Fibroblast of skin of back (primary cell): ENCODE measurements at places on chromosomes 2 and 18.

- no peak for DNase-seq
Measured at GRCh38 chr2:207902821-207903220, 122.5 kb downstream of the PLEKHM3 start.

DNA sequence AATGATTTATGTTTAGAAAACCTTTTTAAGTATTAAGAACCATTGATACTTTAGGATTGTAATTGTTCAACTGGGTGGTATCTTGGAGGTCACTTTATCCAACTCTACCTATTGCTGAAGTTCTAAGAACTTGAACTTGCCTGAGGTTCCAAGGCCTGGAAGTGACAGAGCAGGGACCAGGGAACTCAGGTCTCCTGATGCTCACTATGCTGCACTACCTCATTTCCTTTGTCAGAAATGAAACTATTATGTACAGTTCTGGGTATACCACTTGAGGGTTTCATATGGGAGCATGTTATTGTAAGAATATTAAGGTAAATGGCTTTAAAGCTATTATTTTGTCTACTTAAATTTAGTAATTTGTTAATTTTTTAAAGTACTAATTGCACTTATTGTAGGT, 3.0 kb downstream of the MBD5 start:
- DNase-seq, result no peak

GRCh38 chr2:88590998-88591613, 36.2 kb downstream of the EIF2AK3 start:
- peak; percentile 68 for DNase-seq

GRCh38 chr2:98545591-98545990, 62.7 kb downstream of the COA5 start:
- DNase-seq, result no peak

DNA sequence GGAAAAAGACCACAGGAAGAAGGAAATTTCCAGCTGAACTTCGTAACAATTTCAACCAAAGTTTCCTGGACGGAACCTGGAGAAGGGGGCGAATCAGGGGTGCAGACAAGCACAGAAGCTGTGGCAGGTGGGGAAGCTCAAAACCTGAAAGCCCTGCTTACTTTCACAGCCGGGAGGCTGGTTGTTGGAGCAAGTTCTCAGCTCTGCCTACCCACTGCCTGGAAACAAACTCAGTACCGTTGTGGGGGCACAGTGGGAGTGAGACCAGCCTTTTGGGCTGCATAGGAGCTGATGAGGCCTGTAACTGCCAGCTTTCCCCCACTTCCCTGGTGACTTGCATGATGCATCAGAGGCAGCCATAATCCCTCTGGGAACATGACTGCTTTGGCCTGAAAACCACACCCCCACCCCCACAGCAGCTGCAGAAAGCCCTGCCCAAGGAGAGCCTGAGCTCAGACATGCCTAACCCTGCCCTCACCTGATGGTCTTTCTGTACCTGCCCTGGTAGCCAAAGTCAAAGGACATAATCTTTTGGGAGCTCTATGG, 207.0 kb upstream of the VWC2L start:
- peak; percentile 61 for DNase-seq

GRCh38 chr2:99727199-99727598, 237.4 kb upstream of the REV1 start:
- DNase-seq, result no peak

DNA sequence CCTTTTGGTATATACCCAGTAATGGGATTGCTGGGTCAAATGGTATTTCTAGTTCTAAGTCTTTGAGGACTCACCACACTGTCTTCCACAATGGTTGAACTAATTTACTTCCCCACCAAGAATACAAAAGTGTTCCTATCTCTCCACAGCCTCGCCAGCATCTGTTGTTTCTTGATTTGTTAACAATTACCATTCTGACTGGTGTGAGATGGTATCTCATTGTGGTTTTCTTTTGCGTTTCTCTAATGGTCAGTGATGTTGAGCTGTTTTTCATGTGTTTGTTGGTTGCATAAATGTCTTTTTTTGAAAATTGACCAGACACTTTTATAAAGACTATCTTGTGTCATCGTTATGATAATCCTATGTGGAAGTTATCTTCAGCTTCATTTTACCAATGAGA, 16.0 kb upstream of the ATP8B1 start:
- DNase-seq, result no peak

DNA sequence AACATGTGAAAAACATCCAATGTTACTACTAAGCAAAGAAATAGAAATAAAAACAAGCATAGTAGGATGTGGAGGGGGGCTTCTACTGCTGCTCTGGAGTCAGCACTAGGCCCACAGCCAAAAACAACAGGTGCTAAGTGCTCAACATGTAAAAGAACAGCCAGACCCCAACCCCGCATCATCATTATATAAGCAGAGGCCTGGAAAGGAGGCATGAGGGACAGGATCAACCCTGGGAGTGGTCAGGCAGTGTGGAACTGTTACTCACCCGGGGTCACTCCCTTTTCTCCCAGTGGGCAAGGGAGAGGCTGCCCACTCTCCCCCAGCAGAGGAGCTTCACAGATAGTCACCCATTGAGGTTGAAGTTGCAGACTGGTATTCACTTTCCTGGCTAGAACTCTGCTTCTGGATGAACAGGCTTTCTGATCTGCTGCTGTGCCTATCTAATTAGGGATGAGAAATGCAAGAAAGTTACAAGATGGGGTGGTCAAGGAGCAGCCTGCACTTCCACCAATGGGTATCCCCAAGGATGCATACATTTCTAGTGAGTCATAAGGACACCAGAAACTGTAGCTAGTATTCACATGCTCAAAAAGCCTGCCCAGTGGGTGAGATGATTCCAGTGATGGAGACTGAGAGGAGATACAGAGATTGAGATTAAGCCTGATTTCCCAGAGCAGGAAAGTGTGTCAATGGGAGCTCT, 480.1 kb upstream of the TCF4 start:
- peak; percentile 90 for DNase-seq

DNA sequence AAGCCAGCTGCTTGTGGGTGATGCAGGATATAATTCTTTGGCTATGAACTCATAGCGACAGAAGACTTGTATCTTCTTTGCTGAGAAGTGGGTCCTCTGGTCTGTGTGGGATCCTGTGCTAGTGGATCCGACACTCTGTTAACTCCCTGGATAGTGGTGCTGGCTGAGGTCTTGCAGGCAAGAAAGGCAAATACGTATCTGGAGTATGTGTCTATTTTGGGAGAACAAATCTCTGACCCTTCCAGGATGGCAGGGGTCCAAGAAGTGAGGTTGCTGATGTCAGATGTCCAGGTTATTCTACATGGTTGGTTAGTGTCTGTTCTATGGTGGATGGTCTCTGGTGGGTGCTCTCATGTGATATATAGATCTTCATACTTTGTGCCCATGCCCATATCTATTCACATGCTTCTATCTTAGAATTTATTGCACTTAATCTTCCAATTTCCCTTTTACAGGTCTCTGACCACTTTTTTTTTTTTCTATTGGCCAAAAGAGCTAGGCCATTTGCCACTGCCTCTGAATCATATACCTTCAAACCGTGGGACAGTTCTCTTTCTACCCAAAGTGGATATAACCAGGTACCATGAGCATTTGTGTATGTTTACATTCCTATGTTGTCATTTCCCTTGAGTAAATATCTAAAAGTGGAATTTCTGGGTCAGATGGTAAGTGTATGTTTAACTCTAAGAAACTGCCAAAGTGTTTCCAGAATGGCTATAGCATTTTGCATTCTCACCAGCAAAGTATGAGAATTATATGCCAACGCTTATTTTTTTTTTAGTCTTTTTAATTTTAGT, 45.1 kb upstream of the RBMS1 start:
- no peak for DNase-seq

- no peak for DNase-seq
Measured at GRCh38 chr2:179602452-179602851, 259.0 kb downstream of the ZNF385B start.

DNA sequence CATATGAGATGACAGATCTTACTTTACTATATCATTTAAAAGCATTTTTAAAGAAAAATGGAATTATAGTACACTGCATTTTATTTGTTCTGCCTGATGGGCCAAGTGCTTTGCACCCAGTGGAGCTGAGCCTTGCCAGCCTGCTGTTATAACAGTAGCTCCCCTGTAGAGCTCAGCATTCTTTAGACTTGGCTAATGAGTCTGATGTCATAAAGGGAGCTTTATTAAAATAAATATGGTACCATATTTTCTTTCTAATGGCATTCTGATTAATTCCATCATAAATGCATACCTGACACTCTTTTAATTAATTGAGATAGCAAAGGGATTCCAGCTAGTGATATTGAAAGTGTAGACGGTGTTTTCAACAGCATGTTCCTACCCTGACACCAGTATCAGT, 40.7 kb downstream of the PARD3B start:
- no peak for DNase-seq

GRCh38 chr2:134667541-134667940, 51.3 kb downstream of the TMEM163 start:
- DNase-seq, result no peak

- DNase-seq, result no peak
Measured at GRCh38 chr2:17879913-17880274, 1.4 kb downstream of the KCNS3 start.

DNA sequence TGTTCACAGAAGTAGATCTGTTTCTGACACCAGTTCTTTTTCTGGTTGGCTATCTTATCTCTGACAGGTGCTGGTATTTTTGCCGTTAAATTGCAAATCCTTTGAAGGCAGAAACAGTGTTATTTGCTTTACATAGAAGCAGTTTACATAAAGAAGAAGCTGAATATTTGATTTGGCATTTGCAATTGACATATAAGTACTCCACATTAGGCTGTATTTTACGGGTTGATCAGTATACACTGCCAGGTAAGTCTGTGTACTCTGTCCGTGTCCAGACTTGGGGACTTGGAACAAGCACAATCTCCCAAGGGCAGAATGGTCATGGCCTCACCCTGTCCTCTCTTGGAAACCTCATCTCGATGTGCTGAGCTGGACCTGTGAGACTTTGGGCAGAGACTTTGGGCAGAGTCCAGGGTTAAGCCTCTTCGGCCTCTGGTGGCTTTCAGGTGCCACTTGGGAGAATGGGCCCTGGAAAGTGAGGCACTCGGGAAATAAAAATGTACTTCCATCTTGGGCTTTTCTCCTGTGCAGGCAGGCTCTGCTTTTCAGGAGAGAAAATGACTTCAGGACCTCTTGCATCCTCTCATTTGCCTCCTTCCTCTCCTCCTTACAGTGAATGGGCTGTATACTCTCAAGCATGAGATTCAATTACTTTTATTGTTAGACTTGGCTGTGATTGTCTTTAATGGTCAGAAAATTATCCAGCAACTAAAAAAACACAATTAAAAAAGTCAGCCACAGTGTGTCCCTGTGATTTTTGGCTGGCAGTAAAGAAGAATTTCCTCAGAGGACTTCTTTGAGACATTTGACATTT, 108.5 kb downstream of the RAPGEF4 start:
- no peak for DNase-seq

GRCh38 chr2:238238766-238239542, 884 bp downstream of the HES6 start:
- DNase-seq, result peak; percentile 20

GRCh38 chr2:23414106-23414505, 29.1 kb downstream of the KLHL29 start:
- no peak for DNase-seq

GRCh38 chr2:120849278-120849677, 113.6 kb downstream of the GLI2 start:
- no peak for DNase-seq

GRCh38 chr2:200318940-200319435, 12.5 kb downstream of the SPATS2L start:
- DNase-seq, result no peak

GRCh38 chr18:22585333-22585732, 167.6 kb upstream of the CTAGE1 start:
- no peak for DNase-seq

- DNase-seq, result no peak
Measured at GRCh38 chr2:212180408-212181083, 358.1 kb downstream of the ERBB4 start.

DNA sequence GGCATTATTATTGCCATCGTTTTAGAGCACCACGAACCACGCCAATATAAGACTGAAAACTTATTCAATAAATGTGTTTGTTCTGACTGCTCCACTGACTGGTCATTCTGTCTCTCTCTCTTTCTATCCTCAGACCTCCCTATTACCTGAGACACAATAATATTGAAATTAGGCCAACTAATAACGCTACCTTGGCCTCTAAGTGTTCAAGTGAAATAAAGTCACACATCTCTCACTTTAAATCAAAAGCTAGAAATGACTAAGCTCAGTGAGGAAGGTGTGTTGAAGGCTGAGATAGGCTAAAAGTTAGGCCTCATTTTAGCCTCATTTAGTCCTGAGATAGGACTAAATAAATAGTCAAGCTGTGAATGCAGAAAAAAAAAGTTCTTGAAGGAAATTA, 38.8 kb downstream of the G6PC2 start:
- no peak for DNase-seq
